ENCODE measurements at places on chromosomes 6 and 20.

DNA sequence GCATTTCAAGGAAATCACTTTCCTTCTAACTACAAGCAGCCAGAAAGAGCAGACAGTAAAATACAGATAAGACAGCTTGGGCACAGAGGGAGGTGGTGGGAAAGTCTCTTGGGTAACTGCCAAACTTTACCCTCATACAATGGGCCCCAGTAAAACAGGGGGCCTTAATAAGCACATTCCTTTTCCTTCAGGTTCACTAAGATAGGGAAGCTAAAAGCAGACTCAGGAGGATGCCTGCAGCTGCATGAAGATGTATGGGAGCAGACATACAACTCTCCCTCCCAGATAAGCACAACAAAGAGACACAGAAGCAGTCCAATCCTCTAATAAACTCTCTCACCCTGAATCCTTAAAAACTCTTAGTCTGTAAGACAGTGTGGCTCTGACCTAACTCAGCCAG is 49.0 kb downstream of the SIM1 start:
- no peak for DNase-seq

- no peak for DNase-seq
Observed at GRCh38 chr6:98924647-98925046, 23.1 kb downstream of the FBXL4 start.

GRCh38 chr6:161264181-161264580 is 9.7 kb downstream of the AGPAT4 start:
- DNase-seq: no peak

- no peak for DNase-seq
Observed at GRCh38 chr6:151103266-151103665, 136.5 kb upstream of the AKAP12 start.

GRCh38 chr6:45678285-45678607 is 300.5 kb upstream of the SUPT3H start:
- no peak for DNase-seq

DNA sequence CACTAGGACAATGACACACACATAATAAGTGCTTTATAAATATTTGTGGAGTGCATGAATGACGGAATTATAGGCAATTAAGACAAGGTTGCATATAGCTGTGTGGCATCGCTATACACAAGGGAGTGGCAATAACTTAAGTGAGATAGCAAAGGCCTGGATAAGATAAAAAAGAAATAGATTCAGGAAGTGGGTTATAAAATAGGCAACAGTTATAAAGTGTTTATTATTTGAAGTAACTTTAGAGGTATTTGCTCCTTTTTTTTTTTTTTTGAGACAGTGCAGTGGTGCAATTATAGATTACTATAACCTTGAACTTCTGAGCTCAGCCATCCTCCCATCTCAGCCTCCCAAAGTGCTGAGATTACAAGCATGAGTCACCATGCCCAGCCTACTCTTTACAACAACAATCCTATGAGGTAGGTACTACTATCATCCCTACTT is 75.9 kb upstream of the LOC128125822 start:
- DNase-seq: no peak

DNA sequence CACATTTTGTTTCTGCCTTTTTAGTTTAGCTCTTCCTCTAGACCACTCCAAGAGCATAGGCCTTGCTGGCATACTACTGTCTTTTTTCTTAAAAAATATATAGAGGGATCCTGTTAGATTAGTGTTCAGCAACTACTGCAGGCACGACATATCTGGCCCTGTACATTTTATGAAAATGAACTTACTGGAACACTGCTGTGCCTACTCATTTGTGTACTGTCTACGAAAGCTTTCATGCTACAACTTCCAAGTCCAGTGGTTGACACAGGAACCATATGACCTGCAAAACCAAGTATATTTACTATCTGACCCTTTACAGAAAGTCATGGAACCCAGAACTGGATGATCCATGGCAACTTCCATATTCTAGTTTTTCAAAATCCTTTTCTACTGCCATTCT is 66.6 kb upstream of the SPTLC3 start:
- DNase-seq: no peak

- DNase-seq: no peak
Observed at GRCh38 chr6:74597266-74597665, 608.6 kb downstream of the COL12A1 start.

DNA sequence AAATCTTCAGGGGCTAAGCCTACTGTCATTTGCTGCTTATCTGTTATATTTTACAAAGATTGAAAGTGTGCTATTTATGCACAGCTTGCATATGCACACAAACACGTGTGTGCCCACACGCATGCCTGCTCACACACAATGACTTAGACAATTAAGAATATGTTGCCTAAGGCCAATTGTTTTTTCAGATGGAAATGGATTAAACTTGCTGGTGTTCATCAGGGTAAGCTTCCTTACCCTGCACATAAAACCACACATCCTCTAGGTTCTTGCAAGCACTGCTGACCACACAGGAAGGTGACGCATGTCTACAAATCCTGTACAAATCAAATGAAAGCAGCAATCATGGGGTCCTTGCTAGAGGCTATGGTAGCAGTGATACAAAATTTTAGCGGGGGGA is 58.4 kb downstream of the GJA10 start:
- no peak for DNase-seq

DNA sequence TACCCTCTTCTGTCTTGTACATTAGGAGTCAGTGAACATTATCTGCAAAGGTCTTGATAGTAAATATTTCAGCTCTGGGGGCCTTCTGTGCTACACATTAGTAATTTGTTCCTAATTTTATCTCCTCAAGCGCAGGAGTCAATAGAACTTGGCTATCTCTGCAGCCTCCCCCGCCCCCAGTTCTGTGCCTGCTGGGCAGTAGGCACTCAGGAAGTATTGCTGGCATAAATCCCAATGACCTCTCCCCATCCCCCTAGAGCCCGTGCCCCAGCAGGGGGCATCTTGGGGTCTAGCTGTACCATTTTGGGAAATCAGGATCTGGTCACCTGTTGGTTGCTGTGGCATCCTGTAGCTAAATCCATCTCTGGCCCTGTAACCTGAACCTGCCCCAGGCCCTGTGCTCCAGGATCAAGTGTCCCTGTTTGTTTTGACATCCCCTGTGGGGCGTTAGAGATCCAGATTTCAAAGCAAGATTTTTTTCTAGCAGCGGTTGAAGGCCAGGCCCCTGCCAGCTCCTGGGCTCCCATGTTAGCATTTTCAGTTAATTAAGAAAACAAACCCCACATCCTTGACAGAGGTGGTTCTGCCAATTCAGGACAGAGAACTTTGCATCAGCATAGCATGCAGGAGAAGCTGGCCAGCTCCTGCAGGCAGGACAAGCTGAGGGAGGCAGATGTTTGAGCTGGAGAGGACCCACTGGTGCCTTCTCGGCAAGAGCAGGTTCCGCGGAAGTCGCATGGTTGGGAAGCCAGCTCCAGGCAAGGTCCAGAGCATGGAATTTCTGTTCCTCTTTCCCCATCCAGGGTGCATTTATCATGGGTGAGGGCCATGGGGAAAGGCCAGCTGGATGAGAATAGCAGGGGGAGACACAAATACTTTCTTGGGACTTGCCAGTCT is 32.1 kb downstream of the DAAM2 start:
- DNase-seq: no peak

GRCh38 chr6:135577059-135577538 is 79.6 kb upstream of the AHI1 start:
- no peak for DNase-seq

DNA sequence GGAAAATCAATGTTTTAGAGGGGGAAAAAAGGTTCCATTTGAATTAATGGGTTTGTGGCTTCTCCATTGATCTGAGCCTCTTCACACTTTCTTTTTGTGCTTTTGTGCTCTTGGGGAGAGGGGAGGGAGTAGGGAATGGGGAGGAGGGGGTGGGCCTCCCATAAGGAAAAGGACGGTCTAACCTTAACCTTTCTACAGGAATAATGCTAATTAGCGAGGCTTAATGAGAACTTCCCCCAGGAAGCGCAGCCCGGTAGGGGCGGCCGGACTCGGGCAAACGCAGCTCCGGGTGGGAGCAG is 103.0 kb downstream of the NOL4L start:
- no peak for DNase-seq

- DNase-seq: no peak
Observed at GRCh38 chr6:112017169-112017568, 36.7 kb upstream of the CCN6 start.

DNA sequence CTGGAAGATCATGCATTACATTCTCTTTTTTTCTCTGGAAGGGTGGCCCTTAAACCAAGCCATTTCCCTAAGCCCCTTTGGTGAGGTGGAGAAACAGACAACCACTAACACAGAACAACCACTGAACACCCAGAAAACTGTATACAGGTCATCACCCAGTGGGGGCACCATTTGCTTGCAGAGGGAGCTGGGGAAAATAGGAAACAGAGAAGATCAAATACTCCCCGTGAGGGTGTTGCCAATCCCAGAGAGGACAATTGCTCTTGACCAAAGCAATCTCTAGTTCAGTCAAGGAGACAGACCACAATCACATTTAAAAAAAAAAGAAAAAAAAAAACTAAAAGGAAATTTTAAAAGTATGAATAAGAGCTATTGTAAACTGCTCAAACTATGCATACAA is 865 bp upstream of the DAAM2 start:
- DNase-seq: no peak

- DNase-seq: no peak
Observed at GRCh38 chr20:1075616-1076015, 42.8 kb upstream of the PSMF1 start.

GRCh38 chr6:42101186-42101657 is 41.2 kb downstream of the C6orf132 start:
- no peak for DNase-seq

DNA sequence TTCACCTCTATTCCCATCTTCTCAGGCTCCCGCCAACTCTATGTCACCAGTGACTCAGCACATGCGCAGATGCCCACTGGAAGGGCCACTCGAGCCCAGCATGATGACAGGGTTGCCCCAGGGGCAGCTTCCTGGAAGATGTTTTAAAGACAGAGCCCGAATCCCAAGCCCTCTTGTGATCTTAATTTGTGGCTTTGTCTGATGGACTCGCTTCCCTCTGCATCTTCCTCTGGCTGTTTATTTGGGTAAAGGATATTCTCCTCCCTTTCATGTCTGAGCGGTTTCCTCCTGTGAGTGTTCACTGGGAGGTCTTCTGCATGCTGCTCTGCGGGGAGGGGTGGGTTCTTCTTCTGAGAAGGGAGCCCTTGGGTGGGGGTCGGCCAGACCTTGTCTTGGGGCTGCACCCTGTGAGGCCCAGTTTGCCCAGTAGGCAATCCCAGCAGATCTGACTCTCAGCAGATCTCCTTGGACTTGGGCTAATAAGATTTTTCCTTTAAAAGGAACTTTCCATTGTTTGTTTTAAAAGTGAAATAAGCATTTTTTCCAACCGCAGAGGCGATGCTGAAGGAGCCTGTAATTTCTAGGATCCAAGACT is 401.0 kb downstream of the CDC5L start:
- DNase-seq: no peak

DNA sequence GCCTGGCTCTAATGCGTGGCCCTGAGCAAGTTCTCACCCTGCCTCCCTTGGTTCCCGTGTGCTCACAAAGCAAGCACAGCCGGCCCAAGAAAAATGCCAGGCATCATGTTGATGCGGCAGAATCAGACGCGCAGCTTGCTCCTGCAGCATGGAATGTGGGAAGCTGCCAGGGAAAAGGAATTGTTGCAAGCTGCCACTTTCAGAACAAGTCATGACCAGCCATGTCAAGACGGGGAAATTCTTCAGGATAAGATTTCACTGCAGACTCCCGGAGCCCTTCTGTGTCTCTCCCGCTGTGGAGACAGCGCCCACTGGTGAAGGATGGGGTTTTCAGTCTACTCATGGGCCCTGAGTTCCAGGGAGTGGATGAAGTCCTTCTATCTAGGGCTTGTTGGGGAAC is 4.6 kb downstream of the DACT2 start:
- no peak for DNase-seq

DNA sequence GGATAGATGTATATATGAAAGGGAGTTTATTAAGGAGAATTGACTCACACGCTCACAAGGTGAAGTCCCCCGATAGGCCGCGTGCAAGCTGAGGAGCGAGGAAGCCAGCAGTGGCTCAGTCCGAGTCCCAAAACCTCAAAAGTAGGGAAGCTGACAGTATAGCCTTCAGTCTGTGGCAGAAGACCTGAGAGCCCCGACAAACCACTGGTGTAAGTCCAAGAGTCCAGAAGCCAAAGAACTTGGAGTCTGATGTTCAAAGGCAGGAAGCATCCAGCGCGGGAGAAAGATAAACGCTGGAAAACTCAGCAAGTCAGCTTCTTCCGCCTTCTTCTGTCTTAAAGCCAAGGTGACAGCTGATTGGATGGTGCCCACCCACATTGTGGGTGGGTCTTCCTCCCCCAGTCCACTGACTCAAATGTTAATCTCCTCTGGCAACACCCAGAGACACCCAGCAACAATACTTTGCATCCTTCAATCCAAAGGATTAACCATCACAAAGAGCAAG is 102.6 kb upstream of the GJE1 start:
- no peak for DNase-seq

DNA sequence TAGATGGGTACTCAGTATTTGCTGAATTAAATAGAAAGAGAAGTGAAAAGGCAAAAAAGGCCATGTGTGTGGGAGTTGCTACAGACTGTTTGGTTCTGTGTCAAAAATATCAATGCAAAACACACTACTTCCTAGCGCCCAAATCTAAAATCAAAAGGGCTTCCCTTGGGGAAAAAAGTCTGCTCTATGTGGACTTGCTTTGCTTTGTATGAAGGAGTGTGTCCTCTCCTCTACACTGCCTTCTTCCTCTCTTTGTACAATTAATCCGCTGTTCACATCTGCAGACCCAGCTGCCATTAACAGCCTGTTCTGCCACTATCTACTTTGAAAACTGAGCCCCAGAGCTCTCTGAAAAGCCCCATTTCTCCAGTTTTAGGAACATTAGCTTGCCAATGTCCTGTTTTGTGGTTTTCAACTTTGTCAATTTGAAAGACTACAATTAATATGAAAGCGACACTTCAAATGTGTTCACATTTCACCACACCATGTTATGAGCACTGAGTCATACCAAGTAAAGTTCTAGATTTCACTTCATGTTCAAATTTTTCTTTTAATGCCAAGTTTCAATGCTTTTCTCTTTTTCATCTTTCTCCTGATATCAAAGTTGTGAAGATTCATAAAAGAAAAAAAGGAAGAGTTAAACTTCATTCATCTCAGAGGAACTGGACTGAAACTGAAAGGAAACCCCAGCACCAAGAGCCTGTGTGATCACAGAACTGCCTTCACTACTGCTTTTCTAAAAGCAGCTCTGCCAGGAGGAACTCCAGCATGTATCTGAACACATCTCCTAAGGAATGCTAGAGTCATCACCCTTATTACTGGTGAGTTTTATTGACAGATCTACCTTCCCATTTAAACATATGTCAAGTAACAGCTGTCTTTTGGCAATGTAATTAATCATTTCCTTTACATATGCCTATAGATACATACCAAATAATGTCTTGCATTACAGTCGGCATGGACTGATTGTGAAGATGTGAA is 102.6 kb downstream of the KIF13A start:
- no peak for DNase-seq

- DNase-seq: no peak
Observed at GRCh38 chr6:53398247-53399026, 49.7 kb upstream of the ELOVL5 start.

- DNase-seq: no peak
Observed at GRCh38 chr20:57242414-57242813, 24.0 kb downstream of the BMP7 start.

- DNase-seq: no peak
Observed at GRCh38 chr6:89378628-89379027, 26.1 kb upstream of the UBE2J1 start.

GRCh38 chr6:36616893-36617521 is 22.8 kb downstream of the SRSF3 start:
- DNase-seq: no peak
